ENCODE measurements at places on chromosomes 1 and 21. TPM values are rescaled to one million over a fixed set of nuclear protein-coding genes. Genes with fewer than 3 reads are reported as not detected.

CHRNB2 gene
- total RNA-seq, result 0.07 TPM

NHLH1 gene
- total RNA-seq, result not detected

PGLYRP3 gene
- total RNA-seq, result not detected

RPE65 gene
- total RNA-seq, result not detected

ATAD3B gene
- total RNA-seq, result 9.2 TPM

EIF4G3 gene
- total RNA-seq, result 24.6 TPM

MYBPH gene
- total RNA-seq, result not detected

KLHDC7A gene
- total RNA-seq, result 2.3 TPM

ATP1A4 gene
- total RNA-seq, result not detected

PADI2 gene
- 0.35 TPM for total RNA-seq

INKA2 gene
- 1.4 TPM for total RNA-seq

OR6Y1 gene
- total RNA-seq, result not detected
